Body of pancreas (tissue), 4 donors: ENCODE measurements at places on chromosomes 5 and 9.

DNA sequence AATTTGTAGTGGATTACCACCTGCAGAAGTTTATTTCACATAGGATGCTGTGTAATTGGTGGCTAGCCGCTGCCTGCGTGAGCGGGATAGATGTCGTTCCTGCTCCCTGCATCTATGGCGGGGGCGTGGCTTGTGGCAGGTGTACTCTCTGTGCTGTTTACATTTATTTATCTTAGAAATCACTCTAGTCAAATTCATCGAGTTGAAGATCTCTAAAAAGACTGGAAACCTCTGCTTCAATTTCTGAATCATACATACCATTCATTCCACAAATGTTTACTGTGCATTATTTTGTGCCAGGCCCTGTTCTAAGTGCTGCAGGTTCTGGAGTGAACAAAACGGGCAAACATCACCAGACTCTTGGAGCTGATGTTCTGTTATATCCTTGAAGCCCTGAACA lies 11.9 kb downstream of the ROPN1L start:
- DNase-seq: no peak

DNA sequence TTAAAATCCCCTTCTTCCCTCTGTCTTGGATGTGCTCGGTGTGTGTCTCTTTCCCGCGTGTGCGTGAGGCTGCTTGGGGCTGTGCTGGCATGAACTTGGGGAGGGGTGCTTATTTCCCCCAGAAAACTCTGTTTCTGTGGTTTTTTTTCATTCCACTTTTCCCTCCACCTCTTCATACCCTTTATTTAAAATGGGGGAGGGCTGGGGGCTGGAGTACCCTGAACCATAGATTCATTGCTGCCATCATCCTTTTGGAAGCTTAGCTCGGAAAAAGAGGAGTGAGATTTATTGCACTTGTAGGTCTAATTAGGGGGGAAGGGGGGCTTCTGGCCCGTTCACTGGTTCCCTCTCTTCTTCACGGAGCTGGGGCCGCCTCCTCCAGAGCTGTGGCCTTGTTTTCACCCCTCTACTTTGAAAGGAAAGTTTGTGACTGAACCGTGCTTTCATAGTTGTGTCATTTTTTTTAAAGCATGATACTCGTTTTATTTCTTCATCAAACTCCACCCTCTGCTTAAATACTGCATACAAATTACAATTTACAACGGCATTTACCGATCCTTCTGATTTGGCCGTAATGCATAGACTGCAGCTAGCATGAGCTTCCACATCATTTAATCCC lies 2.9 kb downstream of the NR2F1 start:
- no peak for DNase-seq

GRCh38 chr5:171365351-171365750 lies 22.3 kb upstream of the NPM1 start:
- no peak for DNase-seq

DNA sequence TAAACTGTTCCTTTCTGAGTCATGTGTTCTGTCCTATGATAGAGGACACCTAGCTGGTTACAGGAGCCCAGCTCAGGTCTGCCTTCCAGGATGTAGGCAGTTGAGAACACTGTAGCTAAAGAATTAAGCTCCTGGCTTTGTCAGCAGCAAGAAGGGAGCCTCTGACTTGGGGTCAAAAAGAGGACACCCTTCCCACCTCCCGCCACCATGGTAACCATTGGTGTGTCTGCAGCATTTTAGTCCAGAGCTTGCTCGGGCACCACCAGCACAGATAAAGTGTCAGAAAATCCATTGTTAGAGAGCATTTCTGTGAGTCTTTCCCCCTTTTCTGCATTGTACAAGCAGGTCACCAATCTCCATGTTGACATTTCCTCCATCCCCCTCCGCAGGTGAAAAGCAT lies 181.7 kb downstream of the DOCK8 start:
- no peak for DNase-seq

DNA sequence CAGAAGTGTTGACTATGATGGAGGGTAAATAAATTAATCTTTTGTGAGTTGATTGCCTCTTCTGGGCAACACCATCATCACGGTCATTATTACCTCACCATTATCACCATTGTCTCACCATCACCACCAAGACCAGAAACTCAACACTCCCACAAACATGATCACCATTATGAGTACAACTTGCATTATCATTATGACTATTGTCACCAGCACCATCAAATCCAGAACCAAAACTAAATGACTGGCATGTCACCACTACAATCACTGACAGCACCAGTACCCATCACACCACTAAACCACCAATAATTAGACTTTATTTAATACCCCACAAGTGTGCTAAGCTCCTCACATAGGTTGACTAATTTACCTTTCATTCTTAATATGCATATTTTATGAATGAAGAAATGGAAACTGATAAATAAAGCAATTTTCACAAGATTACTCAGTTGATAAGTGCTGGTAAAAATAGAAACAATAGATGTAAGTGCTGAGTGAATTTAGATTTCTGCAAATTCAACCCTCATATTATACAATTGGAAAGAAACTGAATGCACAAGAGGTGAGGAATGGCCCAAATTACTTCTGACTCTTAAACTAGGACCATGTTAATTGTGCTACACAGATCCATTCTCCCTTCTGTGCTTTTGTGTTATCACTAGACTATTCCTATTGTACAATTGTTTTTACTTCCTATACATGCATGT lies 517.8 kb upstream of the PAPPA start:
- no peak for DNase-seq

DNA sequence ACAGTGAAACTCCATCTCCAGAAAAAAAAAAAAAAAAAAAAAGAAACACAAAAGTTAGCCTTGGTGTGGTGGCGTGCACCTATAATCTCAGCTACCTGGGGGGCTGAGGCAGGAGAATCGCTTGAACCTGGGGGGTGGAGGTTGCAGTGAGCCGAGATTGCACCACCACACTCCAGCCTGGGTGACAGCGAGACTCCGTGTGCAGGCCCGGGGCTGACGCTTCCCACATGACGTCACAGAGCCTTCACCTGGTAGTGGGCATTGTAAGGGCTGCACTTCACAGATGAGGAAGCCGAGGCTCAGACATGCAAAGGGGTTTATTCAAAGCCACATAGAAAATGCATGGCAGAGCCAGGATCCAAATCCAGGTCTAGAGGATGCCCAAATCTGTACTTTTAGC lies 114.2 kb downstream of the GAPVD1 start:
- DNase-seq: no peak

- no peak for DNase-seq
These were observed 65.8 kb upstream of the NFIL3 start for GRCh38 chr9:91489361-91489899.
